Tongue (tissue), 3 donors: ENCODE measurements at places on chromosomes 5 and 9.

DNA sequence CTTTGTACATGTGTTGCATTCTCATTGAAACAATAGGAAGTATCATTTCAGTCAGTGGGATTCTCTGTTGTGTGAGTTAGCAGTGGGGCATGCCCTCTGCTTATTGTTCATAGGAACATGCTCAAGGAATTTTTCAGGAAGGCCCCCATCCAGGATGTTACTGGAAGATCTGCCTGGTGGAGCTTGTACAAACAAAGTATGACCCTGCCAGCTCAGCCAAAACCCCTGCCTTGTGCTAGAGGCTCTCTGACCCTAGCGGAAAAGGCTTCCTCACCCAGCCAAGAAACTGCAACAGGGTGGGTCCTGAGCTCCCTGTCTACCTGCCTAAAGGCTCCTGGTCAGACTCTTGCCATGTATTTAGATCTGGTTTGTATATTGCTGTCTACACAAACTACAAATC is 43.2 kb downstream of the MRRF start:
- no peak for DNase-seq

GRCh38 chr9:111099199-111100008 is 61.1 kb upstream of the LPAR1 start:
- DNase-seq, result peak; percentile 30

DNA sequence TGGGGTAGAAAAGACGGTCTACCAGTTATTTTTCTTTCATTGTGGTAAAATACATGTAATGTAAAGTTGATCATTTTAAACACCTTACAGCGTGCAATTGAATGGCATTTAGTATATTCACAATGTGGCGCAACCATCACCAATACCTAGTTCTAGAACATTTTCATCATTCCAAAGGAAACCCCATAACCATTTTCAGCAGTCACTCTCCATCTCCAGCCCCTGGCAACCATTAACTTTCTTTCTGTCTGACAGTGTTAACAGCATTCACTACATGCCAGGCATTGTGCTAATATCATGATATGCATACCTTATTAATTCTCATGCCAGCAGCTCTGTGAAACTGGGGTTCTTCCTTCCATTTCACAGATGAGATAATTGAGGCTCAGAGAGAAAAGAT is 32.0 kb downstream of the PTGS1 start:
- no peak for DNase-seq

DNA sequence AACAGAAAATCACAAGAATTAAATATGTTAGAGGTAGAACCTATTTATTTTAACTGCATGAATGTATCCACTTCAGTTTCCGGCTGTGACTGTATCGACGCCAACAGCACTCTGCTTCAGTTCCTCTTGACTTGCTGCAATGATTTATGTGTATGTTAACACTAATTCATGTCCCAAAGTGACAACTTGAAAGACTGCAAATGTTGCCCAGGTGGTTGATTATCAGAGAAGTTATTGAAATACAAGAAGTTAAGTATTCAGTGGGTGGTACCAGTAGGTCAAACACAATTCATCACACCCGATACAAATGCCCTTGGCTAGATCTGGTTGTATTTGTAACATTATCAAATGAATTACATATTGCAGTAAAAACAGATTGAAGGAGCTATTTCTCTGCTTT is 622.7 kb upstream of the CDH18 start:
- peak; percentile 13 for DNase-seq

DNA sequence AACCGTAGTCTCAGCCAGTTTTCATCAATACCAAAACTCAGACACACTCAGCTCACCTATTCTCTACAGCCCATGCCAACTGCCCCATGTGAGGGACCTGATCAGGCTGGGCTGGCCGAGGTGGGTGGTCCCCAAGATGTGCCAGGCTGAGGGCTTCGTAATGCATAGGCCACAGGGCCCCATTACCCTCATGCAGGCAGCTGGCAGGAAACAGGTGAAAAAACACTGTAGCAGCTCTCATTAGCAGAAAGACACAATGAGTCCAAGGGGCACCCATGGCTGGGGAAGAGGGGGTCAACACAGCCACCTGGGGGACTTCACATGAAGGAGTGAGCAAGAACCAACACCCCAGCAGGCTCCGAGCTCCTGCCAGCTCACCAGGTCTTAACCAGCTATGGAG is 8.2 kb downstream of the IPPK start:
- no peak for DNase-seq

GRCh38 chr5:5882706-5883105 is 460.2 kb downstream of the ICE1 start:
- no peak for DNase-seq

GRCh38 chr9:75198436-75198835 is 110.1 kb downstream of the OSTF1 start:
- no peak for DNase-seq

DNA sequence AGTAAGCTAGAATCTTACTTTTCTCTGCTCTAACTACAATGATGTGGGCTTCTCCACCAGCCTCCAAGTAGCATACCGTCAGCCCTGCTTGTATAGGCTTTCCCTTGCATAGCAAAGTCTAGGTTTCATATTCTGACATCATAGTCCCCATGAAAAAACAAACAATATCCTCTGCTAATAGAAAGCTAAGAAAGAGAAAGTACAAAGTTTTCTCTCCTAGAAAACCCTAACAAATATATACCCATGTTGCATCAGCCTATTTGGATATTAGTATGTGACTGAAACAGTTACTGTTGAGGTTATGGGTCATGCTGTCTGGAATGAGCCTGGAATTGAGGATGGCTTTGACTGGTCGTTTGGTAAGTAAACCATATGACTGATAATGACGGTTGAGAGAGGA is 1696.0 kb downstream of the MAT2B start:
- no peak for DNase-seq

DNA sequence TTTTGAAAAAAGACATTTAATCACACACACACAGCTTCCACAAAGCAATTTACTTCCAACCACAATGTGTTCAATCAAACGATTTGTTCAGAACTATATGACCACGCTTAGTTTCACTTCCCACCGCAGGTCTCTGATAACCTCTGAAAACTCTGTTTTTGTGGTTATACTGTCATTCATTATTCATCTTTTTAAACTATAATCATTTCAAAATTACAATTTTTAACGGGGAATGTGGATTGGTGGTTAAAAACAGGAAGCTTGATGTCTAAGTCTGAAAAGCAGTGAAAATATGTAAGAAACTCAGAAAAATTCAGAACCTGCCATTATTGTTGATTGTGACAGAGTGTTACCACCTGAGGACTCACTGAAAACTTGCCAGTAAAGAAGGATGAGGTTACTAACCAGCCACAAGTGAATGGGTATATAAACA is 12.7 kb upstream of the TMEM174 start:
- no peak for DNase-seq

GRCh38 chr9:114674798-114675540 is 7.0 kb downstream of the TEX48 start:
- DNase-seq, result no peak

GRCh38 chr5:53946405-53947100 is 363.8 kb downstream of the ARL15 start:
- no peak for DNase-seq

DNA sequence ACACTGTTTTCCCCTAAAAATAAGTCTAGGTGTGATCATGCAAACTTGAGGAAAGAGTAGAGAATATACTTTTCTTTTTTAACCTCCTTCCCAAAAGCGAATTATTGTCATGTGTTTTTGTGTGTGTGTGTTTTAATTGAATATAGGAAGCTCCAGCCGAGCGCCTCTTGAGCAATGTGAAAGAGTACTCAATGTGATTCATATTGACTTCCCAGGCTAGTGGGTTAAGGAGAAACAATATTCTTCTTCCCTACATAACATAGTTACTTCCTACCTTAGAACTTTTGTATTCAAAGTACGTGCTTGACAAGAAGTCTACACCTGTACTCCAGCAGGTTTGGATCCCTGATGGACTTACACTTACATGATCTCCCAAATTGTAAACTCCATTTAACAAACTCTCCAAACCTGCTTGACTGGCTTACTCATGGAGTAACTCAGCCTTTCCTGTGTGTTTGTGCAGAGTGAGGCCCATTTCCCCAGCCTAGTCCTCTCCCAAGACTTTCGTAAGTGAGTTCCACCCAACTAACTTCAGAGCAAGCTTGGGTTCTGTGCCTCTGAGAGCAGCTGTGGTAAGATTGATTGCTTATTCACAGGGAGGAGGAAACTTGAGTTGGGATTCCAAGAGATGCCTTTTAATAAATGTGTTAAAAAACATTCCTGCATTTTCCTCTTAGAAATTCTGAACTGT is 9.3 kb downstream of the SLC28A3 start:
- peak; percentile 57 for DNase-seq

- DNase-seq, result no peak
Measured at GRCh38 chr5:154117930-154118329, 72.6 kb upstream of the GALNT10 start.

DNA sequence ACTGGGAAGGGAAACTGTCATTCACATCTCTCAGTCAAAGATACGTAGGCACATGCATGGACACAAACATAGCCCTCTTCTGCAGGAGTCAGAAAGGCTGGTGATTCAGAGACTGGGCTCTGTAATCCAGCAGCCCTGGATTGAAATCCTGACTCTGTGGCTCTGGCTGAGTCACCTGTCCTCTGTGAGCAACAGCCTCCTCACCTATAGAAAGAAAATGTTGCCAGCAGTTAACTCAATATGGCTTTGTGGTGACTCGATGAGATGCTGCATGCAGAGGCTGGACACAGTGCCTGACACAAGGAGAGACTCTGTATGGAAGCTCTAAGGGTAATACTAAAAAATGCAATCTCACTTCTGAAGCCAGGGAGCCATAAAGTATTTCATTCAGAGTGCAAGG is 23.9 kb upstream of the CDKN2AIPNL start:
- DNase-seq, result no peak

GRCh38 chr9:120571443-120572257 is 8.3 kb downstream of the CDK5RAP2 start:
- peak; percentile 74 for DNase-seq

DNA sequence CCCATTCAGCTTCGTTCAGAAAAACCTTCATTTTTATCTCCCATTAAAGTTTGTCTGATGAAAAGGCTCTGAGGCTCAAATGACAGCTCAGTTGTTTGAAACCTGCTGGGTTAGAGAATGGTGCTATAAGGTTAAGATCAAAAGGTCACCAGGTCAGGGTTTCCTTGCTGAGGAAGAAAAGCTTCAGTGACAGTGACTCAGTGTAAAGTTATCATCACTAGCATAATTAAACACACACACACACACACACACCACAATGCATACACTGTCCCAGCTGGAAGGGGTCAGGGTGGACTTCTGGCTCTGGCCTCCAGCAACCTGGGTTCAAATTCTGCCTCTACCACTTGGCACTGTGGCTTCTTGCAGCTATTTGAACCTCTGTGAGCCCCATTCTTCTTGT is 281.1 kb downstream of the DOCK8 start:
- no peak for DNase-seq

- DNase-seq, result no peak
Measured at GRCh38 chr9:114691046-114691955, 9.3 kb upstream of the TEX48 start.

DNA sequence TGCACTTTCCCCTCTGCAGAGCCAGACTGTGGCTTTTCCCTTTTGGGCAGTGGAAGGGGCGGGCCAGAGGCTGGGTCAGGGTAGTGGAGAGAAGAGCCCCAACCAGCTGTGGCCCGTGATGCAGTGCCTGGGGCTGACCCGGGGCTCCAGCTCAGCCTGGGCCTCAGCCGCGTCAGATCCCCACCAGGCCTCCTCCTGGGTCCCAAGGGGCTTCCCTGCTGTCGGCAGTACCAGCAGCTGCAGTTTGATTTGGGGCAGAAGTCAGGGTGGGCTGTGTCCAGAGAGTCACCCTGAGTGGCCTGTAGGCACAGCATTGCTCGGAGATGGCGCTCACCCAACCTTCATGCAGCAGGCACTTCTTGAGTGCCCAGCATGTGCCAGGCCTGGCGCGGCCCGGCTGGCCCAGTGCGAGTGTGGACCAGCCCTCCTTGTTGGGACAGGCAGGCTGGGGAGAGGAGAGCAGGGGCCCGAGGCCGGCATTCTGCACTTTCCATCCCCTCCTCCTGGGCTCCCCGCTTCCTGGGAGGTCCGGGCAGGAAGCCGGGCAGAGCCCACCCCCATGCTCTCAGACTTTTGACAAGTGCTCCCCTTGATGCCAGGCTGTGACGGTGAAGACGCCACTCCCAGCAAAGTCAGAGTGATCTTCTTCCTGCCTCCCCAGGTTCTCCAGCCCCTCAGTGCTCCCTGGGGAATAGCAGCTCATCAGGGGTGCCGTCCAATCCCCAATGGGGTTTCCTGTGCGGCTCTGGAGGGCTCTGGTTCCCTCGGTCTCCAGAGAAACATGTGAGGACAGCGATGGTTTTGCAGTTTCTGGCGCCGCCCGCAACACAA is 88.3 kb upstream of the COL5A1 start:
- DNase-seq, result no peak

DNA sequence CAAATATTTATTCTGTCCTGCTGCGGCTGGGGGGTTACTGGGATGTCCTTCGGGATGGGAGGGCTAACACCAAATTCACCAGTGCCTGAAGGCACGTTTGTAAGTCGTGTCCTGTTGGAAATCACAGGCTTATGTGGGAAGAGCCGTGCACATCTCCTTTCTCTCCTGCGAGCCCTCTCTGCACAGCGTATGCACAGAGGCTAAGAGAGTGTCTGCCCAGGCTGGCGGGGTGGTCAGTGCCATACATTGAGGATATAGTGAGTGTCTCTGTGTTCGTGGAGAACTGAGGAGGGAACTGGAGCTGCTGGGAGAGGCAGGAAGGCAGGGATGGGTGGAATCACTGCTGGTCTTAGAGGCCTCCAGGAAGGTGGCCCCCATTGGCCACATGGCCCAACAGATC is 110.1 kb downstream of the WNK2 start:
- DNase-seq, result no peak

DNA sequence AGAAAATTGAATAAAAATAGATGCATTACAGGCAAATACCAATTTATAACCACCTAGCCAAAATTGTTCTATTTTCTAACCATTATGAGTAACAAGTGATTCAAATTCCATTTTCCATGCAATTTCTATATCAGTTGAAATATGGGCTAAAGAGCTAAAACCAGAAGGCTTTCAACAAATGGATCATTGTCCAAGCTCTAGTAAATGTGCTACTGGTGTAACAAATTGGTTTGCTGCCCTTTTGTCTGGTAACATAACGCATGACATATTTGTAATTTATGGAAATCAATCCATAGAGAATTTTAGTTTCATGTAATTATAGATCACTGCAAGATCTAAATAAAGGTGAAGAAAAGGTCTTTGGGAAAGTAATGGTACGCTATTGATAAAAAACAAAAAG is 708.0 kb upstream of the GRAMD2B start:
- DNase-seq, result peak; percentile 53

GRCh38 chr9:116737152-116737546 is 50.0 kb downstream of the TRIM32 start:
- peak; percentile 84 for DNase-seq

DNA sequence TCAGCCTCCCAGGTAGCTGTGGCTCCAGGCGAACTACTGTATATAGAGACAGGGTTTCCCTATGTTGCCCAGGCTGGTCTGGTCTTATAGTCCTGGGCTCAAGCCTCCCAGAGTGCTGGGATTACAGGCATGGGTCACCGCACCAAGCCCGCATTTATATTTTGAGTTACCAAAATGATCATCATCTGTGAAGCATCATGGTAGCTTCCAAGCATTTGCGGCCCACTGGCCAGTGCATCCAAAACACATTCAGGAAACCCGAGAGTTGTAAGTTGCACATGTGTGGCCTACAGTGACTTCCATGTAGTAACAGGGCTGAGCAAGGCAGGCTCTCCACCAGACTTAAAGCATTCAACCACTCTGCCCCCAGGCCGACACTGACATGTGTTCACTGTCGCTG is 2.3 kb downstream of the BRD3OS start:
- DNase-seq, result no peak

- no peak for DNase-seq
Measured at GRCh38 chr9:134943836-134944235, 26.1 kb upstream of the FCN1 start.
